ENCODE measurements at places on chromosomes 2 and 18.

DNA sequence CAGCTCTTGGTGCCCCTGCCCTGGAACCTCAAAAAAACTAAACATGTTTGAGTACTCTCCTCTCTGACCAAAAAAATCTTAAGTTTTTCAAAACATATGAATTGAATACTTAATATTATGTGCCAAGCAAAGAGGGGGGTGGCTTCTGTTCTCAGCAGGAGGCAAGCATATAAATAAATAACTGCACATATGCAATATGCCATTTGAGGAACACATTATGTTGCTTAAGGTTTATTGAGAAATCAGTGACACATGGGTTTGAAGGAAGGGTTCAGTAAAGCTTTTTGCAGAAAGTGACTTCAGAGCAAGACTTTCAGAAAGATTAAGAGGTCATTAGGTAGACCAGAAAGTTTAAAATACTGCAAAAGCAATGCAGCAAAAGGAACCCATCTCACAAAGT lies 429.2 kb downstream of the TDRD15 start:
- DNase-seq = no peak

GRCh38 chr2:25372405-25373268 lies 30.9 kb upstream of the DNMT3A start:
- no peak for DNase-seq

GRCh38 chr2:207230261-207231105 lies 64.7 kb upstream of the KLF7 start:
- DNase-seq = no peak

GRCh38 chr2:230012267-230012884 lies 56.3 kb downstream of the SLC16A14 start:
- no peak for DNase-seq

GRCh38 chr18:23300231-23300805 lies 152.8 kb upstream of the RIOK3 start:
- DNase-seq = no peak

DNA sequence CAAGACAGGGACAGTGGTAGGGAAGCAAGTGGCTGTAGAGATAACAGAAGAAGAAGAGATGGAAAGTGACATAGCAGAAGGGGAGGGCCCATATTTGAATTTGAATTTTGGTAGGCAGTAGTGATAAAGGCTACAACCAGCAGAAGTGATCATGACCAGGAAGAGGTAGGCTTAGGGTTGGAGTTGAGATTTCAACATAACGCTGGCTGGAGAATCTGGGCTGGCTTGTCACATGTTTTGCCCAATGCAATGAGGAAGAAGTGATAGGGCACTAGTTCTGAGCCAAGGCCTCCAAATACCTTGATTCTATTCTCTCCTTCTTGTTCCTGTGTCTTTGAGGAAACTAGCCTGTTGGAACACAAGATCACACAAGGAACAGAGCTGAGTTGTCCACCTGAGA lies 69.4 kb downstream of the SCG2 start:
- DNase-seq = no peak

DNA sequence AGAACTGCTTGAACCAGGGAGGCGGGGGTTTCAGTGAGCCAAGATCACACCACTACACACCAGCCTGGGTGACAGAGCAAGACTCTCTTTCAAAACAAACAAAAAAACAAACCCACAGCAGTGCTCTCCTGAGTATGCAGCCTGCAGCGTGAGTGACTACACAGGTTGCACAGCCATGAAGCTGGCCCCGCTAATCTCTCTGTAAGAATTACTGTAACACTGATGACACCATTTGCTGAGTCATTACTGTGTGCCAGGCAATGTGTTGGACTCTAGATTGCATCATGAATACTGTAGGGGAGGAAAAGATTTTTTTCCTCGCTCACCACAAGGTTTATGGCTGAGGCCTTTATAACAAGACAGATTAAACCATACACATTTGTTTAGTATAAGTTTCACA lies 118.6 kb upstream of the ATP8B1 start:
- DNase-seq = no peak

GRCh38 chr2:12391116-12391515 lies 325.6 kb upstream of the TRIB2 start:
- no peak for DNase-seq

- no peak for DNase-seq
Observed at GRCh38 chr2:232998666-232998985, 14.4 kb downstream of the NGEF start.

- no peak for DNase-seq
Observed at GRCh38 chr2:216583147-216583546, 50.1 kb upstream of the IGFBP2 start.

GRCh38 chr2:27804146-27804545 lies 32.6 kb downstream of the MRPL33 start:
- DNase-seq = no peak

- no peak for DNase-seq
Observed at GRCh38 chr2:96618596-96619283, 19.4 kb downstream of the KANSL3 start.

- DNase-seq = no peak
Observed at GRCh38 chr2:126729896-126730295, 73.9 kb downstream of the GYPC start.

DNA sequence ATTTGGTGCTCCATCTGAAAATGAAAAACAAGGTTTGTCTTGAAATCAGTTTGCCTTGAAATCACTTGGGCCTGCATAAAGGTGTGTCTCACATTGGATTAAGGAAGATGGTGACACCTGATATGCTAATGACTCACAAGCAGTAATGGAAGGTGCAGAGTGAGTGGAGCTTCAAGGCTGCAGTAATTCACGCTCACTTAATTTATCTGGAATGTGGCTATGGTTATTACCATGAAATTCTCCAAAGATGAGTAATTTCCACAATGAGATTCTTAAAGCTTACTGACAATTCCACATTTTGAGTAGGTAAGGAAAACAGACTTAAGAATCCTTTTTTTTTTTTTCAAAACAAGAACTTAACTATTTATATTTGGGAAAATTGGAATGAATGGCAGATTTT lies 156.8 kb downstream of the PAX3 start:
- no peak for DNase-seq

DNA sequence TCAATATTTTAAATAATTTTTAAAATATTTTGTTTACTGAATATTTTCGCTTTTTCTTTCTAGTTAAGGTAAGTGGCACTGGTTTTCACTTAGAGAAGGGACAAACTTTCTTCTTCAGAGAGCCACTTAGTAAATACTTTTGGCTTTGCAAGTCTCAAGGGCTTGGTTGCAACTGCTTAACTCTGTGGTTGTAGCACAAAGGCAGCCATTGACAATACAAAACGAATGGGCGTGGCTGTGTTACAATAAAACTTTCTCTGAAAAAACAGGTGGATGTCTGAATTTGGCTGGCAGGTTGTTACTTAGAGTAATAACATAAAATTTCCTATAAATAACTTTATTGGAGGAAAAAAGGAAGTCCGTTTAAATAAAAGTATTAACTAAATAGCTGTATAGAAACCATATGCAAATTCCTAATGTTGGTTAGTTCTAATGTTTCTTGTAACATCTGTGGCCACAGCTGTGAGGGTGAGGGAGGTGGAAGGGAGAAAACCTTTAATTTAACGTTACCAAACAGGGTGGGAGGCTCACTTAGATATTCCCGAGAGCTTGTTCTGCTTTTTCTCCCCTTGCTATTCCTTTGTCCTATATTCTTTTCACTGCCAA lies 62.4 kb upstream of the TNP1 start:
- DNase-seq = no peak

GRCh38 chr2:30226144-30227032 lies 4.9 kb upstream of the LBH start:
- DNase-seq = no peak

GRCh38 chr2:99960291-99960690 lies 182.1 kb downstream of the AFF3 start:
- DNase-seq = no peak

- DNase-seq = peak; percentile 25
Observed at GRCh38 chr2:112646102-112646719, 472 bp downstream of the SLC20A1 start.

- DNase-seq = no peak
Observed at GRCh38 chr2:110173523-110173922, 31.3 kb downstream of the NPHP1 start.

- DNase-seq = no peak
Observed at GRCh38 chr2:40827392-40827791, 375.5 kb upstream of the SLC8A1 start.

- DNase-seq = no peak
Observed at GRCh38 chr2:169448316-169448715, 31.0 kb upstream of the BBS5 start.

GRCh38 chr2:185807351-185807750 lies 68.7 kb downstream of the FSIP2 start:
- DNase-seq = no peak

- DNase-seq = no peak
Observed at GRCh38 chr2:64062840-64063239, 43.6 kb upstream of the VPS54 start.

DNA sequence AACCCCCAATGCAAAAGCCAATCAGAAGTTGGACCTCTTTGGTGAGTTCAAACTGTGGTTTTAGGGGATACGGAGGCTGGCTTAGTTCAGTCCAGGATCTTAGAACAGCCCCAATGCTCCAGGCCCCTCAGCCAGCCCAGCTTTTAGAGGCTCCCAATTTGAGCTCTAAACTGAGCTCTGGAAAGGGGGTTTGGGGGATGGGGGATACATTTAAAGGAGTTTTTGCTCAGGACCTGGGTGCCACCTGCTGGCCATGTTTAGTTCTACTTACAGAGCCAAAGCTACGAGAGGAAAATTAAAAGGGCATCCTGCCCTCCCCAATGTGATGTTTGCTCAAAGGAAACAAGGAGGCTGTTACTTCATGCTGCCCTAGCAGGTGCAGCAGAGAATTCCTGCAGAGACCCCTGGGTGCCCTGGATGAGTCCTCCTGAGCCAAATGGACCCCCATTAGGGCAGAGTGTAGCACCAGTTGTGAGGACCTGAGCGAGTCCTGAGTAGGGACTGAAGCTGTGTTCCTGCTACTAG lies 15.9 kb upstream of the TMEM214 start:
- no peak for DNase-seq

- no peak for DNase-seq
Observed at GRCh38 chr2:67631483-67631882, 234.3 kb downstream of the ETAA1 start.

GRCh38 chr18:53153281-53153680 lies 813.3 kb downstream of the DCC start:
- no peak for DNase-seq

- DNase-seq = no peak
Observed at GRCh38 chr2:99152199-99152895, 2.4 kb downstream of the TSGA10 start.

- no peak for DNase-seq
Observed at GRCh38 chr2:24181849-24182248, 7.0 kb downstream of the FAM228A start.

GRCh38 chr2:223026357-223027110 lies 25.5 kb upstream of the KCNE4 start:
- DNase-seq = no peak

GRCh38 chr18:44731530-44732237 lies 51.0 kb downstream of the SETBP1 start:
- DNase-seq = no peak

- DNase-seq = no peak
Observed at GRCh38 chr2:19128148-19128547, 230.3 kb downstream of the OSR1 start.

- DNase-seq = no peak
Observed at GRCh38 chr18:48412339-48412929, 3.3 kb upstream of the ZBTB7C start.

DNA sequence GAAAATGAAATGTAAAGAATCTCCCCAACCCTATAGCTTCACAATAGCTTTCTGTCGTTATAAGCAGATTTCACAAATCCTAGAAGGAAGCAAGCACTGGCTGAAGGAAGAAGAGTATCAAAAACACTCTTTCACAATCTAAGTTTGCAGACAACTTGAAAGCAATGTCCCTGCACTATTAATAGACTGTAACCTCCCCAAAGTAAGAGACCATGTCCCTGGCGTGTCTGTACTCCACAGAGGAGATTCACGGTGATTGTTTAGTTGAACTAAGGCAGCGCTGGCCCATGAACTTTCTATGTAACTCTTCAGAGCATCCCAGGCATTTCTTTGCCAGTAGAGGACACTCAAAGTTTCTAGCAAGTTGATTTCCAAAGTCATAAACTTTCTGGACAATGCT lies 128.0 kb upstream of the HNRNPA3 start:
- no peak for DNase-seq

DNA sequence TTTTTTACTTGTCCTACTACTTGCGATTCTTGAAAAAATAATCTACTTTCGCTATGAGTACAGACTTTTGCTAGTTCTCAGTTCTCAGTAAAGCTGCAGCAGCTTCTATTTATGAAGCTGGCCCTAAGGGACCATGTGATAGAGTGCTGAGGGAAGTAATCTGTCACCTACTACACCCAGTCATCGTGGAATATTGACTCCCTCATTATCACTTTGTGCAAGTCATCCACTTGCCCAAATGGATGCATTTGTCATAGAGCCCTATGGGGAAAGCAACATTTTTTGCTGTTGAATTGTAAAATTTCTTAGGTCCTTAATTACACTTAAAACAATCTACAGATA lies 1919.8 kb downstream of the SUCLG1 start:
- DNase-seq = no peak

DNA sequence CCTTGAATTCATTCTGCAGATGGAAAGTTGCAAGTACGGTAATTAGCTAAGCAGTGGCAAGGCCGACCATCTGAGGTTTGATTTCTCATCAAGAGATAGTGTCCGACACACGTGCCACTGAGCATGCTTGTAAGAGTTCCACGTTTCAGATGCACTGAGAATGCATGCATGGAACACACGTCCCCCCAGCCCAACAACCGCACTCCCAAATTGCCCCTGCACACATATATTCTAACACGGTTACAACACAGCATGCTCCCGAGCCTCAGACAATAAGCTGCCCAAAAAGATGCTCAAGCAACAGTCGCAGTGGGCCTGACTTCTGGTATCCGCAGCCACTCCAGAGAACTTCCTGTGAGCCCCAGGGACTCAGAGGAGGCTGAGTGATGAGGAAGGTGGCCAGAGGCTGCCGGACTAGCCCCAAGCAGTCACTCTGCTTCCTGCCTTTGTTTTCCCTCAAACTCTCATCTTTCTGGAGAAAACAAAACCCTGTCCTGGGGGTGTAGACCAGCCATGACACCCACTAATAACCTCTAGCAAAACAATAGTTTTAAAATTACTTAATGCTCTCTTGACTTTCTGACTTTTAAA lies 204.0 kb downstream of the TGIF1 start:
- DNase-seq = no peak

DNA sequence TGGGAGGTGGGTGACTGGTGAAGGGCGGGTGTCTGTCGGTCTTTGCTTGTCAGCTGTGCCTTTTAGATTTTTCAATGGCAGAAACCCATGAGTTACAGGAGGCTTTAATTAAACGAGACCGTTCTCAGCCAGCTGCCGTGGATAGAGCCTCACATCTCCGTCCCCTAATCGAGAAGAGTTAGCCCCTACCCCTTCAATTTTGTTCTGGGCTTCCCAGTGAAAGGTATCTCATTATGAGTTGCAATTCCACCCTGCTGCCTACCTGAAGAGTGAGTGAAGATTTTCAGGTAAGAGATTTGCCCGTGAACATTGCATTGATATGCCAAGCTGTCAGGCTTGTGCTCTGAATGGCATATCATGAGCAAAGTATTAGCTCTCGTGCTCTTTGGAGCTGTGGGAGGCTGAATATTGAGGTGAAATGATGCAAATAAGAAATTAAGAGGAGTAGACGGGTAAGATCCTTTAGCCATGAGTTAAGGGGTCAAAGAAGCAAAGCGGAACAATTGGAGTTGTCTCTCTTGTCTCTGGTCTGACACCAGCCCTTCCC lies 118.7 kb upstream of the MSTN start:
- DNase-seq = no peak

- no peak for DNase-seq
Observed at GRCh38 chr2:144430722-144431391, 89.1 kb downstream of the ZEB2 start.

Data from CD4-positive, alpha-beta T cell treated with Interleukin-15 for 1 hour (primary cell).